Brain microvascular endothelial cell (primary cell): ENCODE measurements at places on chromosomes 3 and 15.

- no peak for DNase-seq
These were observed 140.7 kb downstream of the MECOM start for GRCh38 chr3:169522595-169523529.

DNA sequence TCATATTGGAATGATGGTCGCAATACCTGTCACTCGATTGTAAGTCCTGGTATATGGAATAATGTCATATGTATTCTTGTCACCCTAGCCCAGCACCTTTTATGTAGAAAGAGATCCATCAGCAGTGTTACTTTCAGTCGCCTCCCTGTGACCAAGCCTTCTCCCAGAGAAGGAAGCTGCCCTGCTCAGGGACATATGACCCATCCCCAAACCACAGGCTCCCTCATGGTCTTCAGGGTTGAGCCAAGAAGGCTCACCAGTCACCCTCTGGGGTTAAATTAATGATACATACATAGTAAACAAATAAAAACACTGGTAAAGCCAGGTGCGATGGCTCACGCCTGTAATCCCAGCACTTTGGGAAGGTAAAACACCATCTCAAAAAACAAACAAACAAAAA, 4.6 kb upstream of the MFGE8 start:
- no peak for DNase-seq

GRCh38 chr3:134354612-134355251, 19.5 kb downstream of the AMOTL2 start:
- no peak for DNase-seq

DNA sequence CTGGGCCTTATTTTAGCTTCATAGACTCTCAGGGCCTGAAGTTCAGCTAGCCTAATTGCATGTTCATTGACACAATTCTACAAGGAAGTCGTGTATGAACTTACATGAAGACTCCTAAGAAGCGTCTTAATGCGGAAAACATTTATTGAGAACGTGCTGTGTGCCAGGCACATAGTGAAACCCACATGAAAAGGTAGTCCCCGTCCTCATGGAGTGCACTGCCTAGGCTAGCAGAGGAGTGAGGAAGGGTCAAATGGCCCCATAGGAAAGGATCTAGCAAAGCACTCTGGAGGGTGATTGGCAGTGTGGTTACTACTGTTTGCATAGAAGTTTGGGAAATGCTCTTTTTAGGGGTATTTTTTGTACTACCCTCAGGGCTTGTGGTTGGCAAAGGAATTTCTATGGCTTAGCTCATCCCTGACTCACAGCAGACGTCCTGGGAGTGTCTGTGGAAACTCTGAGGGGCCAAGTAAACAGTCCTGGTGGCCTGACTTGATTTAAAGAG, 854 bp upstream of the NPTN start:
- peak; percentile 90 for DNase-seq

GRCh38 chr3:54931182-54931581, 3.3 kb upstream of the LRTM1 start:
- DNase-seq, result no peak
